Psoas muscle (tissue), 8 donors: ENCODE measurements at places on chromosomes 7 and 10. TPM values are rescaled to one million over a fixed set of nuclear protein-coding genes. Genes with fewer than 3 reads are reported as not detected.

- H3K4me1 ChIP-seq = no peaks in the 10 kb centered on the region
- no peak for DNase-seq
- H3K36me3 ChIP-seq = no peaks in the 10 kb centered on the region
These were observed 68.7 kb downstream of the CYCS start for GRCh38 chr7:25056368-25056767.

GRCh38 chr7:106415433-106415832 is 130.7 kb upstream of the NAMPT start:
- H3K27ac ChIP-seq = no peak overlapping the region
- no peak overlapping the region for H3K4me3 ChIP-seq
- no peak for DNase-seq
- no peaks in the 10 kb centered on the region for H3K27me3 ChIP-seq
- H3K36me3 ChIP-seq = no peaks in the 10 kb centered on the region

The PAX2 gene
- total RNA-seq = not detected

GRCh38 chr7:79329464-79329863 is 124.0 kb downstream of the MAGI2 start:
- no peak overlapping the region for H3K27ac ChIP-seq
- no peaks in the 10 kb centered on the region for H3K36me3 ChIP-seq
- no peaks in the 10 kb centered on the region for H3K4me1 ChIP-seq

GRCh38 chr7:1187127-1187526 is 27.1 kb upstream of the ZFAND2A start:
- DNase-seq = no peak
- no peak overlapping the region for H3K4me3 ChIP-seq
- no peak overlapping the region for H3K27ac ChIP-seq
- H3K36me3 ChIP-seq = no peaks in the 10 kb centered on the region
- peaks cover 57% of the 10 kb centered on the region for H3K27me3 ChIP-seq
- no peaks in the 10 kb centered on the region for H3K4me1 ChIP-seq

DNA sequence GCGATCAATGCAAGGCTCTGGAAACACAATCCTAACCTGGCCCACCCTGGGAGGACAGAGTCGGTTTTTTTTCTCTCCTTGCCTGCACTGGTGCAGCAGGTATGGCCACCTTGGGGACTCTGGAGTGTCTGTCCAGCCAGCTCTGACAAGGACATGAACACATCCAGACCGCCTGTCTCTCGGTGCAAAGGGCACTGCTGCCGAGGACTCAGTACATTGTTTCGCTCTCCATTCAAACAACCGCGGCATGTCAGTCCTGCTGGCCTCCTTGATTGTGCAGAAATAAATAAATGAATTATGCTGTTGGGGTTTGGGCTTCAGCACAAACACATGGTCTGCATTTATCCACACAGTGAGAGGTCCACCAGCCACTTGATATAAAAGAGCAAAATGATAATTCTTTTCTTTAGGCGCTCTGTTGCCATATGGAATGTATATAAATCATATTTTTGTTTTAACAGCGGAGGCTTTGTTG is 565.2 kb downstream of the KCNMA1 start:
- no peak overlapping the region for H3K27ac ChIP-seq
- no peaks in the 10 kb centered on the region for H3K27me3 ChIP-seq
- no peaks in the 10 kb centered on the region for H3K36me3 ChIP-seq
- DNase-seq = no peak
- no peaks in the 10 kb centered on the region for H3K4me1 ChIP-seq
